ENCODE measurements at places on chromosomes 12 and 14.

DNA sequence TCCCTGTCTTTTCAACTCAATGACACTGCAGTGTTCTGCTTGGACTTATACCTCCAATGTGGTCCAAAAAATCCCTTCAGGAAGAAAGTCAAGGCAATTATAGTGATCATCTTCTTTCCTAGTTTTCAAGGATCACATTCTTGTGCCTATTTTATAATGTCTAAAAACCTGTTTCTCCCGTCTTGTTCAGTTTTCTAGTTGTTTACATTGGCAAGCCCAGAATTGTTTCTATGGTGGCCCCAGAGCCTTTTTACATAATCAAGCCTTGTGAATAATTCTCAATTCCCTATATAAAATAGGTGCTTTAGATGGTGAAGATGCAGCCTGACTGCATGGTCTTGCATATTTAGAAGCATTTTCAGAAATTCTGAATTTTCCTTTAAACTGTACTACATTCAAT lies 14.5 kb upstream of the LDHB start:
- no peak for DNase-seq

DNA sequence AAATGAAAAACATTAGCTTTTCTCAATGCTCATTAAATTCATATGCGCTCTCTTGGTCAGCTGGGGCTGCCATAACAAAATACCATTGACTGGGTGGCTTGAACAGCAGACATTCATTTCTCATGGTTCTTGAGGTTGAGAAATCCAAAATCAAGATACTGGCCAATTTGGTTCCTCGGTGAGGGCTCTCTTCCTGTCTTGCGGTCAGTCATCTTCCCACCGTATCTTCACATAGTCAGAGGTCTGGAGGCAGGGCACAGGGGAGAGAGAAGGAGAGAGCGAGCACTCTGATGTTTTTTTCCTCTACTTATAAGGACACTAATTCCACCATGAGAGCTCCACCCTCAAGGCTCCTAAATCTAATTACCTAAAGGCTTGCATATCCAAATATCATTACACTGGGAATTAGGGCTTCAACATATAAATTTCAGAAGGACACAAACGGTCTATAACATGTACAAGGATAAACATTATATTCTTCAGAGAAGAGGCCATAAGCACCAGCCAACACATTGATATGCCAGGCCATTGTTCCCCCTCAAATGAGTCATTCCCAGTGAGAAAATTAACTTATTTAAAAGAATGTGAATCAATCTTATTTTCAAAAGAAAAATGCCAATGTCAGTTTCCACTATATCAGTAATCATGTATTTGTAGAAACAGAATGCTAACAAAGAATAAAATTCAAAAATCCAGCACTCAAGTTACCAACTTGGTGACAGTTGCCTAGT lies 152.2 kb downstream of the BTG1 start:
- no peak for DNase-seq

- DNase-seq: no peak
Measured at GRCh38 chr12:94297096-94297699, 148.8 kb downstream of the PLXNC1 start.

- peak; percentile 92 for DNase-seq
Measured at GRCh38 chr12:20342111-20342510, 26.2 kb upstream of the PDE3A start.

DNA sequence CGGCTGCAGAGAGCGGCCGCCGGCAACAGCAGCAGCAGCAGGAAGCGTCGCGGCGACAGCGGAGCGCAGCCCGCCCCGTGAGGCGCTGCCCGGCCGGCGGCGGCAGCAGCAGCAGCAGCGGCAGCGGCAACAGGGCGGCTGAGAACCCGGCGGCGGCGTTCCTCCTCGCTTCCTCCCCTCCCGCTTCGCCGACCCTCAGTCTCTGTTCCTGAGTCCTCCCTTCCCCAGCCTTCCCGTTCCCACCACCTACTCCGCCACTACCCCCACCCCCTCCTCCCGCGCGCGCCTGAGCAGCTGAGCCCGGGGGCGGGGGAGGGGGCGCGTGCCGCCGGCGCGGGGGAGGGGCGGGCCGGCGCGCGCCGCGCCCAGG lies 310 bp downstream of the BICDL1 start:
- peak; percentile 45 for DNase-seq

GRCh38 chr14:41137741-41138140 lies 468.9 kb upstream of the LRFN5 start:
- DNase-seq: no peak

DNA sequence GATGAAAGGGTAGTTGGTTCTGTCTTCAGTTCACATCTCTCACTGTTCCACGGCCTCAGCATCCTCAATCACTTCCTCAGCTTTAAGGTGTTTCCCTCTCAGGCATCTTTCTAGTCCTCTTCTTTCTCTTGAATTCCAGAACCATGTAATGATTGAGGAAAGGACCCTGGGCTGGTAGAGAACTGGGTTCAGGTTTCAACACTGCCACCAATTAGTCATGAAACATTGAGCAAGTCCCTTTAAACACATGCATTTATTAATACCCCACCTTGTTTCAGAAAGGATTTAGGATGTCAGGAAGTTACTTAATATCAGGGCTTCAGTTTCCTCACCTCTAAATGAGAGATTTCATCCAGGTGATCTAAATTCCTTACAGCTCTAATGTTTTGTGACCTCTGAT lies 7.2 kb downstream of the DMAC2L start:
- no peak for DNase-seq

GRCh38 chr14:69043596-69044260 lies 64.6 kb upstream of the ACTN1 start:
- peak; percentile 79 for DNase-seq

DNA sequence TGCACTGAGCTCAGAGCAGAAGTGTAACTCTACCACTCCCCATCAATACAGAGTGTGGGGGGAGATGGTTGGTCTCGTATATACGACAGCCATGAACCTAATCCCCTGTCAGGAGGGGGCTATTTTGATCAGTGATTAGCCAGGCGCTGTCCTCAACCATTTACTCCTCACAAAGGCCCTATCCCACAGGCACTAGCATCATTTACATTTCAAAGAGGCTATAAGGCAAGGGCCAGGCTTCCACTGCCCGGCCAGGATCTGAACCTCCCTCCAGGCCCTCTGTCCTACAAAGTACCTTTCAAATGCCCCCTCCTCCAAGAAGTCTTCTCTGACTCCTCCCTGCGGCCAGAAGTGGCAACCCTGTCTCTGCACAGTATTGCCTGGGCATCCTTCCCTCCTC lies 74.7 kb downstream of the ITPK1 start:
- no peak for DNase-seq

GRCh38 chr12:108611884-108612415 lies 14.1 kb upstream of the TMEM119 start:
- DNase-seq: peak; percentile 89

DNA sequence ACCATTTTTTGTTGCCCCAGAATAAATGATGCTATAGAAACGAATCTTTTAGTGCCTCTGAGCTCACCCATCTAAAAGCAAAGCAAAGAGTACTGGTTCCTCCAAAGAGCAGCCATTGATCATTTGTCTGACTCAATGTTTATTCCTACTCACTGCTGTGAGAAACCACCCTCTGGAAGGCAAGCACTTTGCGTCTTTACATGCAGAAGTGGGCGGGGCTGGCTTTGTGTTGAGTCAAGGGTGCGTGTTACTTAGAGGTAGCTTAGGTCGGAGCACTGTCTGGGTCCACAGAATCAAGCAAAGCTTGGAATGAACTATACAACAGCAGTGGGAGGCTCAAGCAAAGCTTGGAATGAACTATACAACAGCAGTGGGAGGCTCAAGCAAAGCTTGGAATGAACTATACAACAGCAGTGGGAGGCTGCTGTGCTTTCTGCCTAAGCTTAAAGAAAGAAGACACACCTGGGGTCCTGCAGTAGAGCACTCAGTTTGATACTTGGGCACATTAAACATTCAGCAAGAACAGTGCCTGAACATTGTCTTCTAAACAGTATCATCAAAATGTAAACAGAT lies 77.2 kb upstream of the PRICKLE1 start:
- DNase-seq: no peak

DNA sequence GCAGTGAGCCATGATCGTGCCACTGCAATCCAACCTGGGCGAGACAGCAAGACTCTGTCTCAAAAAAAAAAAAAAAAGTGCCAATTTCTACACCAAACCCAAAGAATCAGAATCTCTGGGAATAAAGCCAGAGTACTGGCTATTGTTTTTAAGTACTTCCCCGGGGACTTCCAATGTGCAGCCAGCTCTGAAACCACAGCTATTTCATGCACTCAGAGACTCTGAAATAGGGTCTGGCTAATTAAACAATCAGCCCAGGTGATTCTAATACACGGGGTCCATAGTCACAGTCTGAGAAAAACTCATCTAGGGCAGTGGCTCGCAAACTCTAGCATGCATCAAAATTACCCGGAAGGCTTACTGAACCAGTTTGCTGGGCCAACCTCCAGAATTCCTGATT lies 56.3 kb downstream of the SIX6 start:
- peak; percentile 80 for DNase-seq

GRCh38 chr12:100348657-100349454 lies 8.0 kb upstream of the SLC17A8 start:
- DNase-seq: peak; percentile 13

DNA sequence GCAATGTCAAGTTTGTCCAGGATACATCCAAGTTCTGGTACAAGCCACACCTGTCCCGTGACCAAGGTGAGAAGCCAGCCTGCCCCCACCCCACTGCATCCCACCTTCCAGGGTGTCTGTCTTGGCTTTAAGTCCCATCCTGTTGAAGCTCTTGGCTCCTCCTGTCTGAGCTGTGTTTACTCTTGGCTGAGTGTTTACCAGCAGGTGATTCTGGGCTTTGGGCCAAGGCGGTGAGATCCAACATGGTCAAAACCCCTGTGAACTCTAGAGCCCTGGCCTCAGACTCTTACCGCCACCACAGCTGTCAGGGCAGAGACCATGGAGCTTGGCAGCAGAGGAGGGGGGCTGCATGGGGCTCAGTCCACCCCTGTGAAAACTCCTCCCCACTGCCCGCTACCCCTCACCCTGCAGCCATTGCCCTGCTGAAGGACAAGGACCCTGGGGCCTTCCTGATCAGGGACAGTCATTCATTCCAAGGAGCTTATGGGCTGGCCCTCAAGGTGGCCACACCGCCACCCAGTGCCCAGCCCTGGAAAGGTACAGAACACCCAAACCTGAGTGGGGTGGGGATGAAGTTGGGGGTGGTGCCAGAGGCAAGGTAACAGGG lies 11.6 kb downstream of the TNS2 start:
- DNase-seq: no peak

DNA sequence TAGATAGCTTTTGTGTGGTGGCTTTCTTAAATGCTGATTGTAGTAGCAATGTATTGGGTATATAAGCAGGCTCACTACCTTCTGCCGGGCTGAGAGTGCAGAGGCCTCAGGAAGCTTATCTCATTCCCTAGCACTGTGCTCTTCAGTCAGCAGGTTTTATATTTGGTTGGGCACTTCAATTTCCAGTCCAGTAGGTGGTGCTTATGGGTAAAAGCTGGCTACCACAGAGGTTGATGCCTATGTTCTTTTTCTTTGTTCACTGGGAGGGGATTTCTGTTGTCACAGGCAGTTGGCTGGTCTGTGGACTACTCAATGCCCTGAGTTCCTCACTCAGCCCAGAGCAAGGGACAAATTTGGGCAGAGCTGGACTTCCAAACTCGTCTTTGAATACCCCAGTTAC lies 43.0 kb upstream of the GLIPR1 start:
- DNase-seq: peak; percentile 39

GRCh38 chr14:96554315-96554910 lies 52.2 kb downstream of the PAPOLA start:
- no peak for DNase-seq

- DNase-seq: no peak
Measured at GRCh38 chr12:56244494-56244893, 13.7 kb downstream of the ANKRD52 start.

GRCh38 chr14:24885410-24885913 lies 164.5 kb downstream of the STXBP6 start:
- no peak for DNase-seq

GRCh38 chr12:105765053-105766014 lies 373.4 kb downstream of the NUAK1 start:
- DNase-seq: no peak

DNA sequence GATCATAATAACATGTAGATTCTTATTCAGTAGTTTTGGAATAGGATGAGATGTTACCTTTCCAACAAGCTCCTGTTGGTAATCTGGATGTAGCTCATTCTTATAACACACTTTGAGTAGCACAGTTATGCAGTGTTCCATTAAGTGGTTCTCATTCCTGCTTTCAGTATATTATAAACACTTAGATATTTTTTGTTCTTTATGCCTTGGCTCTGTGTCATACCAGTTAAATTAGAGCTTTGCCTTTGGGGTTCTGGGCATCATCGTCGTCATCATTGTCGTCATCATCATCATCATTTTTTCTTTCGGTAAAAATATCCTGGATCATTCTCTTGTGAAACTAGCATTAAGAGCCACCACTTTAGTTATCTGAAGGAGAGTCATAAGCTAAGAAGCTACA lies 87.5 kb downstream of the FUT8 start:
- DNase-seq: no peak

GRCh38 chr12:117294189-117294603 lies 67.2 kb downstream of the NOS1 start:
- no peak for DNase-seq

GRCh38 chr12:79936670-79937069 lies 1.8 kb upstream of the PPP1R12A start:
- no peak for DNase-seq

- peak; percentile 31 for DNase-seq
Measured at GRCh38 chr12:50132505-50133135, 20.6 kb downstream of the COX14 start.

- peak; percentile 89 for DNase-seq
Measured at GRCh38 chr12:27277846-27278260, 33.8 kb downstream of the STK38L start.

- DNase-seq: no peak
Measured at GRCh38 chr12:88516811-88517210, 63.5 kb downstream of the KITLG start.

- DNase-seq: peak; percentile 82
Measured at GRCh38 chr12:10364815-10365622, 24.8 kb downstream of the KLRK1 start.

DNA sequence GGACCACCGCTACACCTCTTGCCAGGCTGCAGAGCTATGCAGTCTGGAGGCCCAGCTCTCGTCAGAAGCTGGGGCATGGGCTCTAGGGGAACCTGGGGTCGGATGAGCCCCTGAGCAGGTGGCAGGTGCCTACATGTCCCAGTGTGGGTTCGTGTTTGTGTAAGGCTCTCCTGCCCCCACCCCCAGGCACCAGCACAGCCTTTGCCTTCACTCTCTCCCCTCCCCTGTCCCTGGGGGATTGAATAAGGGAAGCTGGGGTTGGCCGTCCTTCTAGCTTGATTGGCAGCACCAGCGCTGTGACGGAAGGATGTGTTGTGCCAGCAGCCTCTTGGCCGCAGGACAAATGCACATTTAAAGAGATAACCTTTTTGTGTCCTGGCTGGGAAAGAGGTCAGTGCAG lies 34.8 kb upstream of the TSPAN9 start:
- DNase-seq: no peak

- DNase-seq: peak; percentile 16
Measured at GRCh38 chr14:49754570-49755097, 13.3 kb upstream of the KLHDC2 start.

- DNase-seq: no peak
Measured at GRCh38 chr14:105487449-105487985, 831 bp downstream of the CRIP1 start.

DNA sequence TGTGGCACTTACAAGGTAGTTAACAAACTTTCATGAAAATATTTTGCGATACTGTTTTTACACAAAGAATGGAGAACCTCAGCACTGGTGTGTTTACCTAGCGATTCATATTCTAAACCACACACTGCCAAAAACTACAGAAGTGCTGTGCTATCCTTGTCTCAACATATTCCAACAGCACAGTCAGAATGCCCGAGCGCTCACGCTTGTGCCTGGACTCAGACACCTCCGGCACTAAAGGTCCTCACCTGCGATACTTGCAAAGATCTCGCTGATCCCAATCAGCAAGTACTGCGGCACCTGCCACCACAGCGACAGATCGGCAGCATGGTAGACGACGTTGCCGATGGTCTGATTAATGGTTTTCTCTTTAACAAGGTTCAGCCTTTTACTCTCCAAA lies 23.2 kb downstream of the SLC15A4 start:
- DNase-seq: no peak
